Activated T-helper 17 cell treated with anti-CD3 and anti-CD28 coated beads, Interleukin-2, amount 50 U/mL, for 72 hours (primary cell): ENCODE measurements at places on chromosomes 1 and 21.
A peak's percentile ranks its signal among the peaks of the same experiment; 100 is the strongest.

DNA sequence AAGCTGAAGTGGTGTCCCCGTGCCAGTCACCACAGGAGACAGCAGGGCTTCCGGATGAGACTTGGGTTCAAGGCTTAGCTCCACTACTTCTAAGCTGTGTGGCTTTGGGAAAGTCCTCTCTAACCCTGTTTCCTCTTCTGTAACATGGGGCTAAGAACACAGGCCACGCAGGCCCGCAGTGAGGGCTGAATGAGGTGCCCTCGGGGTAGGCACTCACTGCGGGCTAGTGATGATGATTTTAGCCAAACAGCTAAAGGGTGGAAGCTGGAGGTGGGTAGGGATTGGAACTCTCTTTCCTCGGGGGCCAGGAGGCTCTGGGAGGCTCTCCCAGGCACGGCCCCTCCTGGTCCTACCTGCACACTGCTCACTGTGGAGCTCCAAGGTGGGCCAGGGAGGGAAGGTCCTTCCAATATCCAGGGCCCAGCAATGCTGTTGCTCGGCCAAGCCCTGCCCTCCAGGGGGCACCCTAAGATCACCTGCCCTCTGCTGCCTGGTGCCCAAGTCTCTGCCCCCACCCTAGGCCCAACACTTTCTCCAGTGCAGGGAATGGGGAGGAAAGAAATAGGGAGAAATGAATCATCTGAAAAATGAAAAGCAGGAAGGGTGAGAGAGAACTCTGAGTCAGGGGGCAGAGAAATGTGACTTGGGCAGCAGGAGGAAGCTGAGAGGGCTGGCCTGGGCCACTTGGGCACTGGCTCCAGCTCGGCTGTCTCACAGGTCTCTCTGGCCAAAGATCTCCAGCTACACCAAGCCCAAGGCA, 19.2 kb upstream of the EVA1B start:
- H3K36me3 ChIP-seq, result peaks cover 75% of the 10 kb centered on the region
- ATAC-seq, result peak; percentile 86
- no peaks in the 10 kb centered on the region for H3K27me3 ChIP-seq
- no peak overlapping the region for H3K27ac ChIP-seq
- no peaks in the 10 kb centered on the region for H3K4me1 ChIP-seq
- no peak overlapping the region for H3K4me3 ChIP-seq

GRCh38 chr1:43757343-43758053, 50.2 kb downstream of the ST3GAL3 start:
- no peaks in the 10 kb centered on the region for H3K27me3 ChIP-seq
- H3K27ac ChIP-seq, result no peak overlapping the region
- peaks cover 6% of the 10 kb centered on the region for H3K4me1 ChIP-seq
- H3K4me3 ChIP-seq, result no peak overlapping the region
- no peak for ATAC-seq

GRCh38 chr1:30423570-30423969, 299.8 kb downstream of the MATN1 start:
- H3K4me1 ChIP-seq, result no peaks in the 10 kb centered on the region
- no peak overlapping the region for H3K27ac ChIP-seq
- no peaks in the 10 kb centered on the region for H3K36me3 ChIP-seq
- ATAC-seq, result no peak
- peaks cover 31% of the 10 kb centered on the region for H3K27me3 ChIP-seq

DNA sequence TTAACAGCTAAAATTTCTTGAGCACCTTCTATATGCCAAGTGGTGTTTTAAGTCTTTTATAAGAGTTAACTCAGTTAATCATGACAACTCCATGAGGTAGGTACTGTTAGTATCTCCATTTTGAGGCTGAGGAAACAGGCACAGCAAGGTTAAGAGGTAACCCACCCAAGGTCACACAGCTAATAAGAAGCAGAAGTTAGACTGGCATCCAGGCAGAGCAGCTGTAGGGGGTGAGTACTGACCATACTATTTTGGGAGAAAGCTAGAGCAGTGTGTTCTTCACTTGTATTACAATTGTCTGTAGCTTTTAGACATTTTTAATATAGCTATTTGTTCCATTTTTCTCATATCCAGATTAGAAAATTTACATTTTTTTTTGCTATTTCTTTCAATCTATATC, 4.8 kb downstream of the ATP6V1G3 start:
- peaks cover 25% of the 10 kb centered on the region for H3K4me1 ChIP-seq
- no peak overlapping the region for H3K27ac ChIP-seq
- H3K4me3 ChIP-seq, result peak overlapping the region; percentile 15
- no peaks in the 10 kb centered on the region for H3K27me3 ChIP-seq

DNA sequence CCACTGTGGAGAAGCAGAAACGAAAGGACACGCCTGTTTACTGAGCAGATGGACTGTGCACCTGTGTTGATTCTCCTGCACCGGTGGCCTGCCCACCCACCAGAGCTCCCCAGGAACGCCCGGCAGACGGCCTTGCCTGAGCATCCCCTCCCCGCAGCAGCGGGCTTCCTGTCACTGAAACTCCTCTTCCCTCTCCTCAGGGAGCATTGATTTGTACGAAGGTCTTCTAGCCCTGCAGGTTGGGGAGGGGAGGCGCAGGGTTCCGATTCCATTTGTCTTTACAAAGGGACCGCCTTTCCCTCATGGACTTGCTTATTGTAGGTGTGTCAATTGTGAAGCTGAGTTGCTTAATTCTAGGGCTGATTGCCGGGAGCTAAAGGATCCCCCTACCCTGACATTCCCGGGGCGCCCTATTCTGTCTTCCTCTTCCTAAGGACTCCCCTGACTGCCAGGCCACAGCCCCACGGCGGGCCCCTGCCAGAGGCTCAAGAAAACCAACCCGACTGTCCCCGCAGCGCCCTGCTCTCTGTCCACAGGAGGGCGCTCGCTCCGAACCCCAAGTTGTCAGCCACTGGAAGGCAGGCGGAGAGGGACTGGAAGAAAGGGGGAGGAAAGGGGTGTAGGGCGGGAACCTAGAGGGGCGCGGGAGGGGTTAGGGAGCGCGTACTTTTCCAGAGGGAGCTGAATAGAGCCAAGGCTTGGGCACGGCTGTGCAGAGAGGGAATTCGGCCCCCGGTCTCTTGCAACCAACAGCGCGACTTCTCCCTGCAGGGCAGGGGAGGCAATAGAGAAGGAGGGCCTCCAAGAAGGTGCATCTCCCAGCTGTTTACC, 2.8 kb downstream of the S100A6 start:
- peak overlapping the region; percentile 96 for H3K4me3 ChIP-seq
- H3K36me3 ChIP-seq, result peaks cover 46% of the 10 kb centered on the region
- peak overlapping the region; percentile 94 for H3K27ac ChIP-seq
- ATAC-seq, result peak; percentile 42

DNA sequence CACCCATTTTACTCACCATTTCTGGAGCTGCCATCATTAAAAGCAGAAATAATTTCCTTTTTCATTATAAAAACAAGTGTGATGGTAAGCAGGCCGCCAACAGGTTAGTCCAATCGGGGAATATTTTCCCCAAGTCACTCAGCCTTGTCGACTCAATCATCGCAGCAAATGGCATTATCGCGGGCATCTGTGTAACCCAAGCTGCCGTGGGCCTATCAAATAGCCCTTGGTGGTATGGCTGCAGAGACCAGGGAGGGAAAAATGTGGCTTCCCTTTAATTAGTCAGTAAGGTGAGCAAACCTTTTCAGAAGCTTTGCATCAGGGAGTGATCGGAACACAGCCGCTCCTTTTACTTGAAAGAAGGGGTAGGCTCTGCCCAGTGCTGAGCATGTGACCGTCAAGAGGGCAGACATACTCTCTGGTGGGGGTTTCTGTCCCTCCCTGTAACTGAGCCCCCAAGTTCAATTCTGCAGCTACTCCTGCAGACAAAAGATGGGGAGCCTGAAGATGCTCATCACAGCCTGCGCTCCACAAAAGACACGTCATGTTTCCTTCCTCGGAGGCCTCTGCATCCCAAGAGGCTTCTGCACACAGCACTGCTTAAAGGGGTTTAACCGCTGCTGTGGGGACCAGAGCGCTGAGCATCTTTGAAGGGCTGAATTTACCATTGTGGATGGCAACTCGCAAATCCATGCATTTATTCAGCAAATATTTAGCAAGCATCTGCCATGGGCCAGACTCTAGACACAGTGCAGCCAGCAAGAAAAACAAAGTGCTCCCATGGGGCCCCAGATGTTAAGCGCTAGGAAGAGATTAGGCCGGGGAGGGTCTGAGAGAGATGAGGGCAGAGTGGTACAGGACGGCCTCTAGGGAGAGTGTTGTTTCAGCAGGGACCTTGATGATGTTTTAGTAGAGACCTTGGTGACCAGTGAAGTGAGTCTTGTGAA, 1.2 kb upstream of the TMPRSS3 start:
- H3K4me3 ChIP-seq, result peak overlapping the region; percentile 85
- H3K27ac ChIP-seq, result peak overlapping the region; percentile 8
- peaks cover 64% of the 10 kb centered on the region for H3K36me3 ChIP-seq
- no peak for ATAC-seq
- no peaks in the 10 kb centered on the region for H3K27me3 ChIP-seq

GRCh38 chr1:205561501-205562203, 57.2 kb downstream of the CDK18 start:
- ATAC-seq, result no peak
- no peak overlapping the region for H3K27ac ChIP-seq

- H3K4me1 ChIP-seq, result no peaks in the 10 kb centered on the region
- peak overlapping the region; percentile 20 for H3K27ac ChIP-seq
- no peaks in the 10 kb centered on the region for H3K36me3 ChIP-seq
- ATAC-seq, result no peak
Observed at GRCh38 chr1:232878086-232878485, 72.3 kb upstream of the NTPCR start.

- H3K27me3 ChIP-seq, result no peaks in the 10 kb centered on the region
- no peaks in the 10 kb centered on the region for H3K4me1 ChIP-seq
- ATAC-seq, result no peak
- no peak overlapping the region for H3K27ac ChIP-seq
Observed at GRCh38 chr21:43348801-43349261, 78.1 kb downstream of the SIK1 start.

DNA sequence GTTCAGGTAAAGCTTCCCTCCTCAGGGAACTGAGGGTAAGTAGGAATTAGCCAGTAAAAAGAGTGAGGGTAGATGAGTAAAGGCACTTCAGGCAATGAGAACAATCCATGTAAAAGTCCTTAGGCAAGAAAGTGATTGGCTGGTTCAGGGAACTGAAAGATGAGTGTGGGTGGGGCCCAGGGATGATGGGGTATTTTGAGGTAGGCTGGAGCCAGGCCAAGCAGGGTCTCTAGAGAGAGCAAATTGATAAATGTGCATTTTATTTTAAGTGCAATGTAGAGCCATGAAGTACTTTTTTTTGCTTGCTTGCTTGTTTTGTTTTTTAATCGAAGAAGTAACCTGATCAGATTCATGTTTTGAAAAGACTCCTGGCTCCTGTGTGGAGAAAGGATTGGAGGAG, 26.5 kb downstream of the OSBPL9 start:
- no peaks in the 10 kb centered on the region for H3K27me3 ChIP-seq
- H3K4me1 ChIP-seq, result peaks cover 4% of the 10 kb centered on the region
- no peak for ATAC-seq
- H3K36me3 ChIP-seq, result peaks cover 6% of the 10 kb centered on the region
- H3K4me3 ChIP-seq, result no peak overlapping the region
- H3K27ac ChIP-seq, result no peak overlapping the region

GRCh38 chr1:99851850-99852454, 1.8 kb downstream of the AGL start:
- no peak overlapping the region for H3K27ac ChIP-seq
- peak overlapping the region; percentile 93 for H3K4me3 ChIP-seq
- peaks cover 17% of the 10 kb centered on the region for H3K4me1 ChIP-seq
